Urinary bladder (tissue), 4 donors: ENCODE measurements at places on chromosomes 2 and 18.

DNA sequence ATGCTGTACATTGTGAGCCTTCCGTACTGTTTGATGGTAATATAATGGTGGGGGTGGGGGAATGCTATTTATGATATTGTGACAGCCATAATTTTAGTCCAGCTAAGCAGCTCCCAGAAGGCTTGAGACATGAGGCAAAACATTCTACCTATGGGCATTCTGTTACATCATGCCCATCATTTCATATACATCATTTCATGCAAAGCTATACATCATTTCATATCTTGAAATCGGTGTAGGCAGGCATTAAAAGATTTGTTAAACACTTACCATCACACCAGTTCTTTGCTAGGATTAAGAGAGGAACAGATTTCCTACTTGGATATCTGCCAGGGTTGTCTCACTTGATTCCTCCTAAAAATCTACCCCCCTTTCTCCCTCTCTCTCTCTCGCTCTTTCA is 84.5 kb downstream of the COL5A2 start:
- DNase-seq = no peak

DNA sequence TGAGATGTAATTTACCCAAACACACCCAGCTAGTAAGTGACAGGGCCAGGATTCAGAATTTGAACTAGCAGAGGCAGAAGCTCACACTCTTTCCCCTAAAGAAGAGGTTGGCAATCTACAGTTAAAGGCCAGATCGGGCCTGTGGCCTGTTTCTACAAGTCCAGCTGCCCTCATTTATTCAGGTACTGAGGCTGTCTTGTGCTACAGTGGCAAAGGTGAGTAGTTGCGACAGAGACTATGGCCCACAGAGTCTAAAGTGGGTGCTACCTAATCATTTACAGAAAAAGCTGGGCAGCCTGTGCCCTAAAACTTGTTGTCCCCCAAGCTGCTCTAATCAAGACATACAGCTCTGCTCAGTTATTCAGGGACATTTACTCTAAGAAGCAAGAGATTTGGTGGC is 86.8 kb downstream of the RTN4 start:
- no peak for DNase-seq

DNA sequence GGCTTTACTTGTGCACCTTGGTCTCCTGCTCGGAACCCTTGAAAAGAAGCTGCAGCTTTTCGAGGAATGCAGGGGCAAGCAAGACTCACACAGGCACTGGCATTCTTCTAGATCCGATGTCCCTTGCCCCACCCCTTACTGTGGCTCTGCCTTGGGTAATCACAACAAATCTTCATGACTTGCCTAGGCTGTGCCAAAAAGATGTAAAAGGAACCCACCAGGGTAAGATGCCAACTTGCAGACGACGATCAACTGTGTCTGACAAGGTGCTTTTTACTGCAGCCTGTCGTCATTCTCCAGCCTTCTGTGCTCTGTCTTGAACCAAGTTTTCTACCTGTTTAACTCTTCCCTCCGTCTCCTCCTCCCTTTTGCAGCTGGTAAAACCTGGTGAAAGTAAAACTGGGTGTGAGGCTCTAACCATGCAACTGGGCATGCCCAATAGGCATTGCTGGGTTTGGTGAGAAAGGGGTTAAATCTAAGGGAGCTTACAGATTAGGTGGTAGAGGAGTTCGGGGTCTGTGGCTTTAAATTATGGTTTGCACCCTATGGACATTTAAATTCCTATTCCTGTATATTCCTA is 909 bp upstream of the NRXN1 start:
- no peak for DNase-seq

- no peak for DNase-seq
Observed at GRCh38 chr18:11279461-11279860, 130.1 kb upstream of the PIEZO2 start.

DNA sequence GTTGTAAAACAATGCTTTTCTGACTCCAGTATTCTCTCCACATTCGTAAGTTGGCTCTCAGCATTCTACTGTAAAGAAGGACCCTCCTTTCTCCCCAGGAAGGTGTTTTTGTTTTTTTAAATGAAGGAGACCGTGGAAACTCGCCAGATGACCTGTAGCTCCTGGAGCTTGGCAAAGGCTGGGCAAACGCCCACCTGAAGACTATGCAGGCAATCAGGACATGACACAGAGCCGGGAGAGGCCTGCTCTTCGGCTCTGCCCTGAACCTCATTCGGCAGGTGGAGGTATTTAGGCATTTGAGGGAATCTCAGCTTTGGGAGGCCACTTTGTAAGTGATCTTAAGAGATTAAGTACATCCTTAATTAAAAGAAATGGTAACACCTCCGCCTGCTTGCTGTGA is 17.4 kb downstream of the CASP10 start:
- DNase-seq = no peak

DNA sequence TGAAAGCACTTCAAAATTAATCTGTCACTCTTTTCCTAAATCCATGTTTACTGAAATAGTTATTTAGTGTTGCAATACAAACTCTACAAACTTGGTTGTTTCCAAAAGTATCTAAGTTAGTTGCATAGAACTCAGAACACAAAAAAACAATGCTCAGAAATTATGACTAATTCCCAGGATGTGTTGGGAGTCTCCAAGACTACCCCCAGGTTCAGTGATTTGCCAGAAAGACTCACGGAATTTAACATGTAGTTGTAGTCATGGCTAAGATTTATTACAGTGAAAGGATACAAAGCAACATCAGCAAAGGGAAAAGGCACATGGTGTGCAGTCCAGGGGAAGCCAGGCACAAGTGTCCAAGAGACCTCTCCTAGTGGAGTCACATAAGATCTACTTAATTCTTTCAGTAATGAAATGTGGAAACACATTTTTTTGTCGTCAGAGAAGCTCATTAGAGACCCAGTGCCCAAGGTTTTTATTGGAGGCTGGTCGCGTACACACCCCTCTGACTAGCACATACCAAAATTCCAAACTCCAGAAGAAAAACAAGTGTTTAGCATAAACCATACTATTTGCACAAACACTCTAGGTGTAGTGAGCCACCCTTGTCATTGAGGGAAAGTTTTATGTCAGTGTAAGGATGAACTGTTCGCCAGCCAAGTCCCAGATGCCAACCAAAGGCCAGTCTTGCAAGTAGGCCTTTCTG is 43.3 kb upstream of the CYP20A1 start:
- no peak for DNase-seq

DNA sequence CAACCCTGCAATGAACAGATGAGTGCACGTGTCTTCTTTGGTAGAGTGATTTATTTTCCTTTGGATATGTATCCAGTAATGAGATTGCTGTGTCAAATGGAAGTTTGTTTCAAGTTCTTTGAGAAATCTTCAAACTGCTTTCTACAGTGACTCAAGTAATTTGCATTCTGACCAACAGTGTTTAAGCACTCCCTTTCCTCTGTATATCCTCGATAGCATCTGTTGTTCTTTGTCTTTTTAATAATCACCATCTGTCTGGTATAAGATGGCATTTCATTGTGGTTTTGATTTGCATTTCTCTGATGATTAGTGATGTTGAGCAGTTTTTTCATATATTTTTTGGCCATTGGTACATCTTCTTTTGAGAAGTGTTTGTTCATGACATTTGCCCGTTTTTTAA is 1608.3 kb upstream of the ZEB2 start:
- DNase-seq = no peak

- no peak for DNase-seq
Observed at GRCh38 chr2:5911718-5912117, 219.5 kb downstream of the SOX11 start.

GRCh38 chr2:216735668-216736067 is 40.3 kb upstream of the IGFBP5 start:
- DNase-seq = no peak

DNA sequence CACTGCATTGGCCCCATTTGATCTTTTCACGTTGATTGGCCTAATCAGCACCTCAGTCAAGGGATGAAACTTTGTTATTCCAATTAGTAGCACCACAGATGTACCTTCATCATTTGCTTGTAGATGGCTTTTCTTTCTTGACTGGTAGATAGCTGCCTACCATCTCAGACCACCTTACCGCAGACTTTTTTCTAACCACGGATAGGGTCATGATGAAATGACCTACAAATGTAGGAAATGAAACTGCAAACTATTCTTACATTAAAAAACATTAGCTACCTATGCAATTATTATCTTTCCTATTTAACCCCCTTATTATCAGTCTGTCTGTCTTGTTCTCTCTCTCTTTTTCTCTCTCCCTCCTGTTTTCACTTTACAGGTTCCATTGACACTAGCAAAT is 22.4 kb upstream of the SLC25A52 start:
- DNase-seq = no peak

DNA sequence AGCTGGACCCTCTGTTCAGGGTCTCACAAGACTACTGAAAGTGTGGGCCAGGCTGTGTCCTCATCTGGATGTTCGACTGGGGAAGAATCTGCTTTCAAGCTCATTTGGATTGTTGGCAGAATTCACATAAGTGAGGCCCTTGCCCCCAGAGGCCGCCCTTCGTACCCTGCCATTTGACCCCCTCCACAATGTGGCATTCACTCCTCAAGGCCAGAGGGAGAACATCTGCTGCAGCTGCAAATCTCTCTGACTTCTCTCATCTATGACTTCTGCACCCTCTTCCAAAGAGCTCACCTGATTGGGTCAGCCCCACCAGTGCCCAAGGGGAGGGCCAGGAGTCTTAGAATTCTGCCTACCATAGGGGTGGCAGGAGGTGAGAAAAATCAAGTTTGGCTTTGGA is 3.9 kb upstream of the CNDP2 start:
- no peak for DNase-seq

GRCh38 chr18:47204908-47205522 is 28.9 kb upstream of the IER3IP1 start:
- DNase-seq = no peak

DNA sequence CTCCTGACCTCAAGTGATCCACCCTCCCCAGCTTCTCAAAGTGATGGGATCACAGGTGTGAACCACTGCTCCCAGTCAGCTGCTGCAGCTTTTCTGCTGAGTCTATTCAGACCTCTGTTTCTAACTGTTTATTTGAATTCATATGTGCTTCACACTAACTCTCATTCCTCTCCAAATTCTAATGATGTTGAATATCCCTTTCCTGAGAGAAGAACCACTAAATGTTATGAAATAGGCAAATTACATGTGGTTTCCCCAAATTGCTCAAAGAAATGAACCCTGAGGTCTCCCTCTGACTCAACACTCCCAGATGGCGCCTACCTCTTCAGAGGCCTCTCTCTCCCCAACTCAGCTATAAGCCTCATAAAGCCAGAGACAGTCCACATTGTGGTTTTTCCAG is 98.6 kb downstream of the IRS1 start:
- DNase-seq = no peak

DNA sequence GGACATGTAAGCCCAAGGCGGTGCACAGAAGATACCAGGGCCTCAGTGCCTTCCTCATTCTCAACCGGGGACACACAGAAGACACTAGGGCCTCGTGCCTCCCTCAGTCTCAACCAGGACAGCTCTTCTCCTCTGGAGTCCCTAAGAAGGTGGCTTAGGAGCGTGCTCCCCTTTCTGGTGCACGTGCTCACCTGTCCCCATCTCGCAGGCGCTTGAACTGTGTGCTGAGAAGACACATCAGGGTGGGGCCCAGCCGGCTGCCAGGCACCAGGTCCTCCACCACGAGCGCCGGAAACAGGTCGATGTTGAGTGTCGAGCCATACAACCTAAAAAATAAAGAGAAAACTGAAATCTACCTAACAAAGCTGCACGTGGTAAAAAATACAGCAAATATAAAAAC is 99.9 kb downstream of the PXDN start:
- no peak for DNase-seq
